ENCODE measurements at places on chromosomes 13 and 19. TPM values are rescaled to one million over a fixed set of nuclear protein-coding genes. Genes with fewer than 3 reads are reported as not detected.

The ZNF225 gene
- total RNA-seq: 2.7 TPM

The AMH gene
- total RNA-seq: 24.5 TPM

The FXYD3 gene
- 0.36 TPM for total RNA-seq

The CALR3 gene
- total RNA-seq: not detected

The TJP3 gene
- total RNA-seq: 1.1 TPM

The CYP4F11 gene
- 5.0 TPM for total RNA-seq

The FBXO17 gene
- 59.5 TPM for total RNA-seq

The PSG1 gene
- total RNA-seq: 0.15 TPM

The PCDH17 gene
- not detected for total RNA-seq

The ZGLP1 gene
- total RNA-seq: 1.7 TPM

The SPC24 gene
- total RNA-seq: 21.4 TPM
